ENCODE measurements at places on chromosomes 3 and 15. TPM values are rescaled to one million over a fixed set of nuclear protein-coding genes. Genes with fewer than 3 reads are reported as not detected.

DNA sequence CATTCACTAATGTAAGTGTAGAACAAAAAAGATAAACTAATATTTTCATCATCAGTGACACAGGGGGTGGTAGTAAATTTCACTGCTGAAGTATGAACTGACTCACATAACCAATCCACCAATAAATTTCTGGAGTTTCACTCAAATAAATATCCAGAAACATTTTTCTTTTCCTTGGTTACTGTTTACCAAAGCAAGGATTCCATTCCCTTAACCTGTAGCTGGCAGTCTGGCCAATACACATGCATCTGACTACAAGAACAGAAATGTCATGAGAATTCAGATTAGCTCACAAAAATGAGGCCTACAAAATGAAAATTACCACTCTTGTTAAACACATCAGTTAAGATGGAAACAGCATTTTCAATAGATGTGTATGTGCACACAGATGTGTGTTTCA, 80.3 kb downstream of the STAG1 start:
- no peak for DNase-seq

DNA sequence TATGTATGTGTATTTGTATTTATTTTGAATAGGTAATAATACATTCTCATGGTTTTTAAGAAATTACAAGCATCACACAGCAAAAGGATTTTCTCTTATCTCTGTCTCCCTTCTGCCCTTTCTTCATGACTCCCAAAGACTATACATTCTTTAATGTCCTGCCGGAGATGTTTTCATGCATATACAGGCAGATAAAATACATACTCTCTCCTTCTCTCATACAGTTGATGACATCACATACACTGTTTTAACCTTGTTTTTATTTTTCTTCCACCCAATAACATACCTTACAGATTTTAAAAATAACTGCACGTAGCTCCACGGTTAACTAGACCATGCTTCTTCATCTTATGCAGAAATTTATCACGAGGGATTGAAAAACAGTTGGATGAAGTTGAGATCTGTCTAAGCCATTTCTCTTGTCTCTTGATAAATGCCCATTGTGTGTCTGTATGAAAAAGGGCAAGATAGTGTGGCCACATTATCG, 249.8 kb downstream of the EDEM1 start:
- no peak for DNase-seq

GRCh38 chr3:153038779-153039178, 123.2 kb upstream of the RAP2B start:
- DNase-seq, result no peak

ASB14 gene
- not detected for total RNA-seq

DNA sequence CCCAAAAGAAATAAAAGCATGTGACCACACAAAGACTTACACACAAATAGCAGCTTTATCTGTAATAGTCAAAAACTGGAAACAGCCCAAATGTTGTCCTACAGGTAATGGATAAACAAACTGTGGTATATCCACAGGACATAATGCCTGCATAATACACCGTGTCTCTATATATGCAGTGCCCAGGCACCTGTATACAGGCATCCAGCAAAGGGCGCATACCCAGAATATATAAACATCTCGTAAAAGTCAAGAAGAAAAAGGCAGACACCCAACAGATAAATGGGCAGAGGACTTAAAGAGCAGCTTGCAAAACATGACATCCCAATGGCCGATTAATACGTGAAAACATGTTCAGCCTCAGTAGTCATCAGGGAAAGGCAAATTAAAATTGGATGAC, 7.2 kb downstream of the OSBPL10 start:
- DNase-seq, result no peak

GRCh38 chr3:117404730-117405129, 695.2 kb downstream of the TUSC7 start:
- DNase-seq, result no peak

RMDN3 gene
- total RNA-seq, result 36.4 TPM

GRCh38 chr15:100667405-100668347, 65.3 kb downstream of the ASB7 start:
- DNase-seq, result no peak

NAALADL2 gene
- total RNA-seq, result 5.5 TPM

INSYN1 gene
- total RNA-seq, result 50.7 TPM

ZIC4 gene
- not detected for total RNA-seq

DNA sequence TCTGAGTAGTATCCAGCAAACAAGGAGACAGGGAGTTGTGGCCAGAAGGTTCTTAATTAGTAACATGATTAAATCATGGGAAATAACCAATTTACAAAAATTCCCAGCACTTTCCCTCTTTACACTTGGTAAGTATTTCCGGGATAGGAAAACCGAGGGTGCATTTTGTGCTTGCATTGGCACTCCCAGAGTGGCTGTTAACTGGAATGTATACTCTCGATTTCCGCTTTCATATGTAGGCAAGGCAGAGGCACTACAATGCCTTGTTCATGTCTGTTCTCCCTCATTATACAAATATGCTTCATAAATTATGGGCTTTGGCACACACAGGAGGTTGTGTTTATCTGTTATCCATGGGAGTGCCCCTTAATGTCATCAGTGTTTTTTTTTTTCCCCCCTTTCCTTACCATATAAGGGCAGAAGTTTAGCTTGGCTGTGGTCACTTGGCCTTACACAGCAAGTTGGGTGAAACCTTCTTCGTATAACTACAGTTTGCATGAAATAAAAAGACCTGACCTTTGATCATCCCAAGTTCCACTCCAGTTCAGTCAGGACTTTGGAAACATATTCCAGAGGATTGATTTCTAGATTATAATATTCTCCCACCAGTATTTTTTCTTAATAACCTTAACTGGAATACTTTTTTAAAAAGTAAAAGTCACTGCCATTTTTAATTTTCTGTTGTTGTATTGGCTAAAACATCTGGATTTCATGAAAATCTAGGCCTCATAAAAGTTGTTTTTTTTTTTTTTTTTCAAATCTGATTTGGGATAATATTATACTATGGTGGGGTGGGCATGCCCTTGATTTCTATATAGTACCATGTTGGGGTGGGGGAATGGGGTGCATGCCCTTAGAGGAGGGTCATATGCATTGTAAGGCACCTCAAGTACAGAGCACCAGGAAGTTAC, 8.9 kb downstream of the TPM1 start:
- DNase-seq, result no peak

Measured in lower leg skin (tissue), 4 donors.